Spinal cord (tissue), 10 donors: ENCODE measurements at places on chromosomes 4 and X.
A peak's percentile ranks its signal among the peaks of the same experiment; 100 is the strongest.

DNA sequence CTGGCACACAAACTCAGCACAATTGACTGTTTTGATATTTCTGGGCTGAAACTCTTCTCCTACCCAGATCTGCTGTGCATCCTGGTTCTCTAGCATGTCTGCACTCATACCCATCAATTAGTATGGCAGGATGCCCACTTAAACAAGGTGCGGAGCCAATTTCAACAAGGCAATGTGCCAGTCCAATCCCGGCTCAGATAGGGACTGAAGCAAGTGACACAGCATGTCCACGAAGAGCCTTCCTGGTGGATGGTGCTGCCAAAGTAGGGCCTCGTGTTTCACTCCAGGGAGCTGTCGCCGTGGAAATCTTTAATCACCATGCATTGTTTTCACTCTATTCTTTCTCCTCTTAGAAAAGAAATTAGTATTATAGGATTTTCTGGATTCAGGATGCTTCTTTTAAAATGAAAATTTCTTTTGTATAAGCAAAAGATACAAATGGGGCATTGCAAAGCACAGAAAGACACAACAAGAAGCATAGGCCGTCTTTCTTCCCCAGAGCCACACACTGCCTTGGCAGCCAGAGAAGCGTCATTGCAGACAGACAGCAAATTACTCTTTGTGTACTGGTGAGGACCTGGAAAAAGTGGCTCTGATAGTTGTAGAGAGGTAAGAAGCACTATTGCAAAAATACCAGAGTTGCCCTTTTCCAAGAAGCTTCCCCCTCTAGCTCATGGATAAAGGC is 40.6 kb upstream of the LSM6 start:
- H3K27me3 ChIP-seq = no peaks in the 10 kb centered on the region
- peak; percentile 38 for DNase-seq
- H3K27ac ChIP-seq = no peak overlapping the region
- no peaks in the 10 kb centered on the region for H3K4me1 ChIP-seq
- no peak overlapping the region for H3K4me3 ChIP-seq

DNA sequence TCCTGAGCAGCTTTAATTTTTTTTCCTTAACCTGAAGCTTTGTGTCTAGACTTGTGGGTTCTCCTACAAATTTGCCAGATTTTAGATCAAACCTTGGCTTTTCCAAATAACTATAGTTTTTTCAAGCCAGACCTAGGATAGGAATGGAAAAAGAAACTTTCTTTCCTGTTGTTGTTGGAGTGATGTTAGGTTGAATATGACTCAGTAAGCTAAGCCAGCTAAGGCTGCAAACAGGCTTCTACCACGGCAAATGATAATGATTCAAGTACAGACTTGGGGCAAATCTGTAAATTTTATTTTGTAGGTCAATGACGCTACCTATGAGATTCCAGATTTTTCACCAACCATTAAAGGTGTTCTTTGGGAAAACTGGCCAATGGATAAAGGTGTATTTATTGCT is 45.6 kb downstream of the WDR19 start:
- no peak overlapping the region for H3K4me3 ChIP-seq
- H3K27me3 ChIP-seq = no peaks in the 10 kb centered on the region
- DNase-seq = no peak
- H3K4me1 ChIP-seq = no peaks in the 10 kb centered on the region
- H3K36me3 ChIP-seq = peaks cover 11% of the 10 kb centered on the region

DNA sequence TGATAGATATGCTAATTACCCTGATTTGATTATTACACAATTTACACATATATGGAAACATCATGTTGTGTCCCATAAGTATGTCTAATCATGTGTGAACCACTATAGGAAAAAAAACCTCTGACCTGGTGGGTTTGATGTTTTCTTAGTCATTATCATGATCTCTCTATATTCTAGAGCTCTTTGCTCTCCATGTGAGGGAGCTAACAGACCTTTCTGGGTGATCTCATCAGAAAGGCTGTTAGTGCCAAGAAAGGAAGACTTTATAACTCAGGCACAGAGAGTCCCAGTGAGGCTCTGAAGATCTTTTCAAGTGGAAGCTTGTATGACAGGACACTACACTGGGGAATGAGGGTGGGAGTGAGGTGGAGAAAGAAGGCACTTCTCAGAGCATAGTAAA is 527.7 kb upstream of the MAGEB2 start:
- no peak overlapping the region for H3K4me3 ChIP-seq
- DNase-seq = no peak
- H3K4me1 ChIP-seq = no peaks in the 10 kb centered on the region
- H3K36me3 ChIP-seq = no peaks in the 10 kb centered on the region
- no peak overlapping the region for H3K27ac ChIP-seq

DNA sequence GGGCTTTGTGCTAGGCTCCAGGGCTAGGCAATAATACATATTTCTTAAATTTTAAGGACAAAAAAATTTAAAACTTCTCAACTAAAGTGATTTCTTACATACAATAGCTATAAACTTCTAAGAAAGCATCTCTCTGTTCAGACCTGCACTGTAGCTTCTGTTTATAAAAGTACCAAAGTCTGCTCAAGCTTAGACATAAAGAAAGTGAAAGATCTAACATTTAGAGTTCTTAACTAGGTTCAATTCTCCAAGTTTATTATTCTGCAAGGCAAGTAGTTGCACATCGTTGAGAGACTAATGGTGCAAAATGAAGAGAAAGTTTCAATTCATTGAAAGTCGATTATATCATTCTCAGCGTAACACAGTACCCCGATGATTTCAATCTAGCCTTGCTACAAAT is 857.4 kb upstream of the HTR2C start:
- H3K36me3 ChIP-seq = no peaks in the 10 kb centered on the region
- H3K27ac ChIP-seq = no peak overlapping the region
- no peak overlapping the region for H3K4me3 ChIP-seq
- no peaks in the 10 kb centered on the region for H3K4me1 ChIP-seq
- H3K27me3 ChIP-seq = no peaks in the 10 kb centered on the region

GRCh38 chr4:62771983-62772557 is 1571.9 kb downstream of the ADGRL3 start:
- H3K36me3 ChIP-seq = no peaks in the 10 kb centered on the region
- peak; percentile 26 for DNase-seq
- H3K27me3 ChIP-seq = no peaks in the 10 kb centered on the region
- no peak overlapping the region for H3K4me3 ChIP-seq
